ENCODE measurements at places on chromosomes 5 and 9.

DNA sequence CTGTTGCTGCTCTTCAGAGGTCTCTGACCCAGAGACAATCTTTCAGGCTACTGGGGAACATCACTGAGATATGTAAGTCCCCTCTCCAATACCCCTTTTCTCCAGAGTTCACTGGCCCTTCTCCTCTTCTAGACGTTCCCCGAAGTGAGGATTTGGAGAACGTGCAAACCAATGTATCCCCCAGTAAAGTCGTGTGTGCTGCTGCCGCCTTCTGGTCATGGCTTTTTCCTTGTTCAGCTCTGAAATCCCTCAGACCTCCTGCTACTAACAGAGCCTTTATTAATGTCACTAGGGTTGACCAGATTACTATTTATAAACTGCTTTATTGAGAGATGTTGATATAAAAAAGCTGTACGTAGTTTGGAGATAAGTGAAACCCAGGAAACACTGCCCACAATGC is 1028.6 kb downstream of the CDH9 start:
- no peak for DNase-seq

- no peak for DNase-seq
Observed at GRCh38 chr5:36244076-36244475, 2.4 kb upstream of the NADK2 start.

GRCh38 chr5:171453056-171453725 is 33.7 kb downstream of the FGF18 start:
- no peak for DNase-seq

- peak; percentile 68 for DNase-seq
Observed at GRCh38 chr5:395156-395920, 47.6 kb upstream of the EXOC3 start.

- no peak for DNase-seq
Observed at GRCh38 chr9:115333277-115334070, 215.5 kb upstream of the TNC start.

DNA sequence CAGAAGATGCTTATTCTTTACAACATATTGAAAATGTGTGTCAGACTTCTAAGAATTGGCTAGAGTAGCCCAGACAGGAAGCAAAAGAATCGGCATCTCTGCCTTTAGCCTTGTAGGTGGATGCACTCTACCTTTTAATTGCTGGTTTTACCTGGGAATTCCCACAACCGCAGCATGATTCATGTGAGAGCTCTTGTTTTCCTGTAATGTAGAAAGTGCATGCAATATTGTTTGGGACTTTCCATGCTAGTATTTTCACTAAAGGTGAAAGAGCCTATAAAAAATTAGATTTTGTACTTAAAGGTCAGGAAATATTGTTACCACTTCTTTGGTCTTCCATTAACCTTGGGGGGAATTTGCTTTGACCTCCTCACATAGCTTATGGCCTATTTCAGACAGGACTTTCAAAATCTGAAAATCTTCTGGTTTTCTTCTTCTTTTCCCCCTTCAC is 89.8 kb downstream of the NTRK2 start:
- DNase-seq, result no peak

DNA sequence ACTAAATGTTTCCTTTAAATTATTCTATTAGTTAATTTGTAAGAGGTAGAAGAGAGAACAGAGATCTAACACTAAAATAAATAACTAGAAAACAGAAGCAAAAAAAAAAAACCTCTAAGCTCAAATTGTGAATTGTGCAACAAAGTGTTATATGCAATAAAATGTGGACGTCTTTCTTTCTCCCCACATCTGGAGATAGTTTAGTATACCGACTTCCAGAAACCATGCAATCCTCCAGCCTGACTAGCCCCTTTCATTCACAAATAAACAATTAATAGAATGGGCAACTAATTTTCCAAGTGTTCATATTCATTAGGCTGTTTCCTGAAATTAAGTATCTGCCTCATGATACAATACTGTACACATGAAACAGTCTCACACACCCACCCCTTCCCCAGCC is 258.5 kb downstream of the BNC2 start:
- DNase-seq, result peak; percentile 85

GRCh38 chr5:6046296-6046967 is 331.9 kb downstream of the MED10 start:
- DNase-seq, result no peak

DNA sequence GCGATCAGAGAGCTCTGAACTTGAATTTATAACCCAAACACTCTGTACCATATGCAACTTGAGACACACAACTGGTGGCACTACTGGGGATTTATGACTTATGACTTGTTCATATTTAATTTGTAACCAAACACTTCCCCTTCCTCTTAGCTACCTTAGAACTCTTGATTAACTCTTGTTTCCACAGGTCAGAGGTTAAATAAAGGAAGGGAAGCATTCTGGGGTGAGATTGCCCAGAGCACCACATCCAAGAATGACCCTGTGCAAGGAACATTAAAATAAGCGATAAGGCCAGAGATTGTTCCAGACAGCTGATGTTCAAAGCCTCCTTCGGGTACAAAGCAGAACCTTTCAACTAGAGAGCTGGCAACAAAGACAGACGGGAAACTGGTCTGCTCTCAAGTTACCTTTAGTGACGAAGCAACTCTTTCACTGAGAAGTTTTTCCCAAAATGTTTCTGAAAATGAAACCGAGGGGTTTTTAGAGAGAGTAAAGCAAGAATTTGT is 242.6 kb downstream of the DENND1A start:
- no peak for DNase-seq

- no peak for DNase-seq
Observed at GRCh38 chr5:10655972-10656830, 92.3 kb downstream of the ANKRD33B start.

- peak; percentile 88 for DNase-seq
Observed at GRCh38 chr5:74632947-74633356, 7.6 kb downstream of the ENC1 start.

GRCh38 chr5:101590384-101590783 is 687.3 kb upstream of the ST8SIA4 start:
- peak; percentile 3 for DNase-seq
